Astrocyte (in vitro differentiated cells and primary cell): ENCODE measurements at places on chromosomes 11 and 22.

DNA sequence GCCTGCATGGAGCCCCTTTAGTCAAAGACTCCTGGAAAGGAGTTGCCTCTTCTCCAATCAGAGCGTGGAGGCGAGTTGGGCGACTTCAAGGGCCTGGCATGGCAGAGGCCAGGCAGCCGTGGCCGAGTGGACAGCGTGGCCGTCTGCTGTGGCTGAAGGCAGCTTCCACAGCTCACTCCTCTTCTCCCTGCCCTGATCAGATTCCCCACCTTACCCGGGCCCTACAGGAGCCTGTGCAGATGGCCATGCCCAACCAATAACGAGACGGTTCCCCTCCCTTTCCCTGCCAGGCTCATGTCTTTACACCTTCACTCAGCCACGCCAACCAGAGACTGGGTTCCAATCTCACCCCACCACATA lies 20.0 kb upstream of the SLC22A12 start:
- DNase-seq: no peak

DNA sequence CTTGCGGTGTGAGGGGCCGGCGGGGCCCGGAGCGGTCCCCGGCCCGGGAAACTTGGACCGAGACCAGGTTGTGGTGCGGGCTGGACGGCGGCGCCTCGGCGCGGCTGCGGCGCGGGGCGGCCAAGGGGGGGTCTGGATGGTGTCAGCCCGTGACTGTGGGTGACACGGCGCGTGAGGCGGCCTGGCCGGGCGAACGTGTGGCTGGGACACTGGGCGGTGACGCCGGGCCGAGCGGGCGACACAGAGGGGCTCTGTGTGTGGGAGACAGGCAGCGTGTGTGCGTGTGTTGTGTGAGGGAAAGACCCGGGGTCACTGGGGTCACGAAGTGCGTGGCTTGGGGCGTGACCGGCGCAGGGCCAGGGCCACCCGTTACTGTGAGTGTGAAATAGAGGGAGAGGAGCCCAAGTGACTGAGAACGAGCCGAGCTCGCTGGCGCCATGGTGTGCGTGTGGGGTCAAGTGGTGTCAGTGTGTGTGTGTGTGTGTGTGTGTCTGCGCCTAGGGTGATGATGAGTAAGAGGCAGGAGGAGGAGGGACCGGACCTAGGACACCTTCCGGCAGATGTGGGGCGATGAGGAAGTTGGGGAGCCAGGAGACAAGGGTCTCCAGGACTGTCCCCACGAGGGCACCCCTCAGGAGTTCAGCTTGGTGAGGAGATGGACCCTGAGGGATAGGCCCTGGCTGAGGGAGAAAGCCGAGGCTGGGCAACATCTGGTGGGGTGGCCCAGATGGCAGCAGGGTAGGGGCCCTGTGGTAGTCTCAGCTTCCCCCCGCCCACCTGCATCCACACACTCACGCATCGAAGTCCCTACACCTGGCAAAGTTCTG lies 817 bp downstream of the RELT start:
- peak; percentile 74 for DNase-seq

DNA sequence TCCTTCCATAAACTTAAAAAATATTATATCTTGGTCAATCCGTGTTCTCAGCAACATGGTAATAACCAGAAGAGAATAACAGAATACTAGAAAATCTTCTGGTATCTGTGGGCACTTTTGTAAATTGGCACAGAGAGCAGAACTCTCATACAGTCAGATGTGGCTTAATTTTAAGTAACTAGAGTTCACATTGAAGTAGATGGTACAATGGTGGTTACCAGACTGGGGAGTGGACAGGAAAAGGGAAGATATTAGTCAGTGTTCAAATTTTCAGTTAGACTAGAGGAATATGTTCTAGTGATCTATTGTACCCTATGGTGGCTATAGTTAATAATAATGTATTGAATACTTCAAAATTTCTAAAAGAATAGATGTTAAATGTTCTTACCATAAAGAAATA lies 6.9 kb downstream of the OR52H1 start:
- no peak for DNase-seq

GRCh38 chr11:125448136-125448535 lies 47.9 kb downstream of the FEZ1 start:
- DNase-seq: peak; percentile 67

GRCh38 chr11:48129697-48130395 lies 86.8 kb upstream of the OR4B1 start:
- no peak for DNase-seq

DNA sequence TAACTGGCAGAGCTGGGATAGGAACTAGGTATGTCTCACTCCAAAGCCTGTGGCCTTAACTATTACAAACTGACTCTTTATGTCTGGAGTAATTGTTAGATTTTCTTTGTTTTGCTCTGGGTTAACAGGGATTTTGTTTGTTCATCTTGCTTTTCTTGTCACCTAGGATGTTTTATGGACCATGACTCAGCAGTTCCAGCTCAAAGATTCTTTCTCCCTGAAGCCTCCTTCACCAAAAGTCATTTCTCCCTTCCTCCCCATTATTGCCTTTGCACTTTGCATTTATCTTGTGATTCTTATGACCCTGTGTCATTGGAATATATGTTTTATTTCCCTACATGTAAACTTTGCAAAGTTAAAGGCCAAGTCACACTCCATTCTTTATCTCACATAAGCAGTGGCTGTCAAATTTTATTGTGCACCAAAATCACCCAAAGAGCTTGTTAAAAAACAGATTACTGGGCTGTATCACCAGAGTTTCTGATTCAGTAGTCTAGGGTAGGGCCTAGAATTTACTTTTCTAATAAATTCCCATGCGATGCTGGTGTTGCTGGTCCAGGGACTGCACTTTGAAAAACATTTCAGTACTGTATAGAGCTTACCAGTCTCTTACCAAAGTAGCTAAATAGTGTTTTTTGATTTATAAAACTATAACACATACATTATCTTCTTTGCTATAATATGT lies 327.7 kb downstream of the DLG2 start:
- DNase-seq: peak; percentile 6

- no peak for DNase-seq
Observed at GRCh38 chr11:107196732-107197131, 178.5 kb upstream of the GUCY1A2 start.

DNA sequence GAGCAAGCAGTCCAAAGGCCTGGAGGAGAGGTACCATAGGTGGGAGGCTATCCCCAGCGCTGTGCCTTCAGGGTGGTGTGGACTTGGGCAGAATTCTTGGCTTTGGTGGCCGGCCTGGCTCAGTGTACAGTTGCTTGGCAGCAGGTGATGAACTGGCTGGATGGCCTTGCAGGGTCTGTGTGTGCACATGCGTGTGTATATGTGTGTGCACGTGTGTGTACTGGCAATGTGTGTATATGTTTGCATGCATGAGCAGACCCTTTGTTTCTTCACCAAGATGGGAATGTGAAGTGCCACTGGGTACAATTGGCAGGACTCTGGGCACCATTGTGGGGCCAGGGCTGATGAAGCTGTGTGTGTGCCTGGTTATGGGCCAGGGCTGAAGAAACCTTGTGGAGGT lies 53.0 kb downstream of the CEP164 start:
- DNase-seq: no peak

DNA sequence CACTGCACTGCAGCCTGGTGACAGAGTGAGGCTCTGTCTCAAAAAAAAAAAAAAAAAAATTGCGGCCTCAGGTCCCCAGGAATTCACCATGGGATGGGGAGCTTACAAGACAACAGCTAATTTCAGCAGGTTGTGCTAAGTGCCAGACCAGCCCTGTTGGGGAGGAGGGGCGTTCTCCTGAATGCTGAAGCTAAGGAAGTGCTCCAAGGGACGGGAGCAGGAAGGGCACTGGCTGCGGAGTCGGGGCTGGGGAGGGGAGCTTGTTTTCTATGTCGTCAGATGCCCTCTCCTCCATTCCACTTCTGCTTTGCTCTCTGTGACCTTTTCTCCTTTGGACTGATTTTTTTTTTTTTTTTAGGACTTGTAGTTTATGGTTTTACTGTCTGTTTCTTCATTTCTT lies 4.5 kb downstream of the ADAMTS15 start:
- DNase-seq: no peak

DNA sequence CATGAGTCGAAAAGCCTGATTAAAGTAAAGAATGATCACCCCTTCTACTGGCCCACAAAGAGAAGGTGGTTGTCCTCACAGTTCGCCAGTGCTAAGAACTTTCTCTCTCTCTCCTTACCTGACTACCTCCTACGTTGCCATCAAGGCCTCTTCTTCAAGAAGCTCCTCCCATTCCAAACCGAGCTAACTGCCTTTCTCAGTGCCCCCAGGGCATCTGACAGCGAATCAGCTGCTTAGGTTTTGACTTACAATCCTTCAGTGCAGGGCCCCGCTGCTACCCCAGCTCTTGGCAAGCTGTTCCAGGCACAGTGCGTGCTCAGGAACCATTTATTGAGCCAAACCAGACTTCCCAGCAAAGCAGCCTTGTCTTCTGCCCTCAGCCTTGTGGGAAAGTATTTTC lies 5.8 kb downstream of the VSTM5 start:
- no peak for DNase-seq

DNA sequence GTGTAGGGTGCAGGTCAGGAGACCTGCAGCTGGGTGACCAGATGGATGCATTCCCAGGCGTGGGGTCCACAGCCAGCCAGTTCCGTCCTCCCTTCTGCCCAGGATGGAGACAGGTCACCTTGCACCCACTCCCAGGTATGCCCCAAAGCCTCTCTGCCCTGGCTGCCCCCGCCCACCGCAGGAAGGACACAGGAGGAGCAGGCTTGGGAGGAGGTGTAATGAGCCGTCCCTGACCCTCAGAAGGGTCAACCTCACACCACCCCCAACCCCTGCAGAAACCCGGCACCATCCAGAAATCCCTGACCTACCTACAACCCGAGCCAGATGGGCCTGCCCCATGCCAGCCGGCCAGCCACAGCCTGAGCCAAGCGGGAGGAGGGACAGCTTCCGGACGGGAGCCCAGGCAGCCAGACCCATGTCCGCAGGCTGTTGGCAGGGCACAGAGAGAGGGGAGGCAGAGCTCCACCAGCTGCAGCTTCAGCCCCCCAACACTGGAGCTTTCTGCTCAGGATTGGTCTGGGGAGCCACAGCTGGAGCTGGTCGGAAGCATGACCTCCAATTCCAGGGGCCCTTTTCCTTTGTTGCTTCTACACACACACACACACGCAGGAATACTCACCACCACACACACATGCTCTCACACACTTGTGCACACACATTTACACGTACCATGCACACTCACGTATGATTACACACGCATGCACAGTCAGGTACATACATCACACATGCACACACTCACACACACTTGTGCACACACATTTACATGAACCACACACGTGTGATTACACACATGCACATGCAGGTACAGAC lies 5.3 kb downstream of the IFITM10 start:
- no peak for DNase-seq

GRCh38 chr11:98531576-98531975 lies 489.2 kb upstream of the CNTN5 start:
- no peak for DNase-seq

DNA sequence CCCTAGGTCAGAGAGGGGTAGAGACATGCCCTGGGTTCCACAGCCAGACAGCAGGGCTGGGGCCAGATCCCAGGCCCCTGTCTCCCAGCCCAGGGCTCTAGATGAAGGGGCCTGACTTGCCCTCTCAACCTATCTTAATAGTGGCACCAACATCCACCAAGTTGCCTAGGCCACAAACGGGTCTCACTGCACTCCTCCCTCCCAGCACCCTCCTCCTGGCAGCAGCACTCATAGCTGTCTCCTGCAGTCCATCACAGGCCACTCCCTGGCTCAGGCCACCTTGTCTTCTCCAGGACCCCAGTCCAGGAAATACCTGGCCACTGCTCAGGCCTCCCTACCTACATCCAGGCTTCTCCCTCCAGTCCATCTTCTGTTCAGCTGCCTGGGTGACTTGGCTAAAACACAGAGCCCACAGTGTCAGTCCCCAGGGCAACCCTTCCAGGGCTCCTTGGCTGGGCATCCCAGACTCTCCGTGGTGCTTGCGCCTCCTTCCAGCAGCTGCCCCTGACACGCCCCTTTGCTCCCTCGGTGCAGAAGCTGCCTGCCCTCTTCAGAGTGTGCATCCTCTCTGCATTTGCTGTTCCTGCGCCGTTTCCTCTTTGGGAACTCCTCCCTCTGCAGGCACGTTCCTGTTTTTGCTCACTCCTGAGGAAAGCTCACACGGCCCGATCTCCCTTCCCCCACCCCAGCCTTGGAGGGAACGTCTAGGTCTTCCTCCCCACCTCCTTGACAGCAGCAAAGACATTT lies 40.5 kb downstream of the LRRC32 start:
- no peak for DNase-seq

GRCh38 chr11:36534276-36534840 lies 24.3 kb upstream of the TRAF6 start:
- no peak for DNase-seq

- DNase-seq: peak; percentile 26
Observed at GRCh38 chr22:40348025-40348658, 1.8 kb downstream of the ADSL start.
